ENCODE measurements at places on chromosomes 3 and 15. TPM values are rescaled to one million over a fixed set of nuclear protein-coding genes. Genes with fewer than 3 reads are reported as not detected.

The OCA2 gene
- 1.4 TPM for total RNA-seq

The FEZF2 gene
- not detected for total RNA-seq

The NR1I2 gene
- 271 TPM for total RNA-seq

The FBXO40 gene
- not detected for total RNA-seq

- no peak for DNase-seq
These were observed 62.5 kb upstream of the LIPC start for GRCh38 chr15:58369261-58369701.

- no peak for DNase-seq
These were observed 11.1 kb downstream of the ZBTB38 start for GRCh38 chr3:141379250-141379966.

DNA sequence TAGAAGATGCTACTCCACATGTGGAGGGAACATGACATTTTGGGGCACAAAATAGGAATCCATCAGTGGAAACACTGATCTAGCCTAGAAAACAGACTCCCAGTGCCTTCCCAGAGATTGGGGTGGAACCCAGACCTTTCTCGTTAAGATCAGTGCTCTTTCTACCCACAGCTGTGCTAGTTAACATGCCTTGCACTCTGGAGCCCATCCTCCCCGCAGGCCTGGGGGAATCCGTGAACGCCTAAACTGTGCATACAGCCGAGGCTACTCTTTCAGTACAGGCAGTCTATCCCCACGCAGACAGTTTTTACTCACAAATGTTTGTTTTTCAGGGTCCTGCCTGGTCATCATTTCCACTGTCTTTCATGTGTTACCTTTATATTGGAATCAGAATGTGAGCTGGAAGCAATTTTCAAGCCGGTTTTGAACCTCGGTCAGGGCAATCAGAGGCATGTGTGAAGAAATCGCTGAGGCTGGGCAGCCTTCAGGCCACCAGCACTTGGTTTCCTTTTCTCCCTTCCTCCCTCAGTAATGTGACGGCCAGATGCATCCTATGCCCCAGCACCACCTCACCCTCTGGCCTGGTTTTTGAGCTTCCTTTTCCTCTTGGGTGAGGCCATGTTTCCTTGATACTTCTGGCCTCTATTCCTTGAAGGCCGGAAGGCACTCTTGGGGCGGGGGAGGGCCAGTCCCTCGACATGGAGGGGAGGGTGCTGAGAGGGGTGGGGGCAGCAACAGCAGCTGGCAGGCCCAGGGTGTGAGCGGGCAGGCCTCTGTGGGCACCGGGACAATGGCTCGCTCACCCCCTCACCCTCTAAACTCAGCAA lies 123.6 kb upstream of the GALNT15 start:
- DNase-seq: no peak

DNA sequence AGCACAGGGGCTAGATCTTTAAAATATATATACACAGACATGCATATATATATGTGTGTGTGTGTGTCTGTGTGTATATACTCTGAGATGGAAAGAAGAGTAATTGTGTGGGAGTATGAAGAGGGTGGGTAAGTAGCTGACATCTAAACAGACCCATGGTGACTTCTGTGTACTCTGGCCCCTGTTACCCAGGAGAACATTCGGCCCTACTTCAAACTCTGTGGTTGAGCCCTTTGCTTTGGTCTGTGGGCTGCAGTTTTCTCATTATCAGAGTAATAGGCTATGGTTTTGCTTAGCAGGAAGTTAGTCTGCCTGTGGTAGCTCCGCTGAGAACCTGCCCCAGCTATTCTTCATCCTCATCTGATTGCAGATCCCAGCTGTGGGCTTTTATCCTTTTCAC lies 141.4 kb downstream of the RBPMS2 start:
- peak; percentile 24 for DNase-seq

DNA sequence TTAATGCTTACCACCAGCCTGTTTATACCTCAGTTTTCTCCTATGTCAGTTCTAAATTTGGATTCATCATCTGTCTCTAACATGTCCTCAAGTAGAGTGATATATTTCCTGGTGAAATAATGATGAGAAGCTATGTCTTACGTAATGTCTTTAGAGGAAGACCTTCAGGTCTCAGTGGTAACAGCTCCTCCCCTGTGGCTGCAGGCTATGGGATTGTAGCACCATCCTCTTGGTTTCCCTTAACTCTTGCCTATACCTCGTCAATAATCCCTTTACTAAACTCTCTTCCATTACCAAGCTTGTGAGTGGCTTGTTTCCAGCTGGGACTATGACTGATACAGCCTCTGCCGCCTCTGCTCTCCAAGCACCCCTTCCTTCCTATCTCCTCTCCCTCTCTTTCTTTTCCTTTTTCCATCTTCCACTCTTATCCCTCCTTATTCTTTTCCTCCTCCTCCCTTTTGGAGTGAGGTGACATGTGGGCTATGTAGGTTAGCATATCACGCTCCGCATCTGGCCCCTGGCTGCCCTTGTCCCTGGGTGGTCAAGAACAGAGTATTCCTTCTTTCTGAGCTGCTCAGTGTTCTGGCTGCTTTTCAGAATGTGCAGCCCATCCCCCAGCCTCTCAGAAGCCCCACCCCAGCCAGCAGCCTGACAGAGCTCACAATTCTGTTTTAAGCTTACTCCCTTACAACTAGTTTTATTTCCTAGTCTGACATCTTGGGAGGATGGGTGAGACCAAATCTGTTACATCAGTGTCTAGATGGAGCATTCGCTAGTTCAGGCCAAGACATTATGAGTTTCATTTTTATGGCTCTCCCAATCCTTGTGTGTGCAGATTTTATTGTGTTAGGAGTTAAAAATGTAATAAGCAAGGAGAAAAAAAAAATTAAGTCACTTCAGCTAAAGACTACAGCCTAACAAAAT lies 75.0 kb upstream of the RNU6-1 start:
- peak; percentile 64 for DNase-seq

DNA sequence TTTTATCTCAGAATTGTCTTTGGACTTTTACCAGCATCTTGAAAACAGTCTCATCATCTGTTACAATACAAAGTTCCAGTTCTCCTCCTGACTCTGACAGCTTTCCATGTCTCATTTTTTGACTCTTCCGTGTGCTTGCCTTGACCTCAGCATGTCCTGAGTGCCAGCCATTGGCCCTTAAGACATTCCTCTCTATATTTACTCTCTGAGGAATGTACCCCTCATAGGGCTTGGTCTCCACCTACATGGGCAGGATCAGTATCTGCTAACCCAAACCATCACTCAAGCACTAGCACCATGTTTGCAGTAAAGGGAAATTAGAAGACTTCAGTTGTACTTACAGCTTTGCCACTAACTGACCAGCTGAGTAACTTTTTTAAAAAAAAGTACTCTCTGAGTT lies 16.2 kb downstream of the ANKUB1 start:
- no peak for DNase-seq

GRCh38 chr3:181694805-181695660 lies 16.7 kb upstream of the SOX2 start:
- DNase-seq: peak; percentile 32

DNA sequence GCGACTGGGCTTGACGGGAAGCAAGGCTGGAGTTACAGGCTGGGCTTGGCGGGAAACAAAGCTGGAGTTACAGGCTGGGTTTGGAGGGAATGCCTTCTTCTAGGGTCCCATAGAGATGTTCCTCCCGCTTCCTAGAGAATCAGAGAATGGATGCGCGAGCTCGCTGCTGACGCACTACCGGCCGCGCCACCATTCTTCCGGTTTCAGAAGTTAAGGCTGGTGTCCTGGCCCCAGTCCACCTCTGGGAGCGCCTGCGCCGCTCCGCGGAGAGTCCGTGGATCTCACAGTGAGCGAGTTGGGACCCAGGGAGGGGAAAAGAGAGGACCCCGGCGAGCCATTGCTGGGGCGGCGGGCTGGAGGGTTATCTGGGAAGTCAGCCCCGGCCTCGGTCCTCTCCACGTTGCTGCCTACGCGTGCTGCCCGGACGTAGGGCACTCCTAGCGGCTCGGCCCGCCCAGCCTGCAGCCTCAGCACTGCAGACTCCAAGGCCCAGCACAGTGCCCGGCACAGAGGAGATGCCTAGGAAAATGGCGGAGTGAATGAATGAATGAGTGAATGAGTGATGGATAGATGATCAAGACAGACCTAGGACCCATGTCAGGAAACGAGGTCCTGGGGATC lies at the start of gene ZNF502:
Gene ZNF502, plus strand, starts transcription at position 206 of the 621 bp plus-strand sequence. CDS start 7,602 bp downstream, outside the sequence.
- DNase-seq: peak; percentile 86

GRCh38 chr15:89089316-89090230 lies 1.3 kb downstream of the ABHD2 start:
- no peak for DNase-seq

DNA sequence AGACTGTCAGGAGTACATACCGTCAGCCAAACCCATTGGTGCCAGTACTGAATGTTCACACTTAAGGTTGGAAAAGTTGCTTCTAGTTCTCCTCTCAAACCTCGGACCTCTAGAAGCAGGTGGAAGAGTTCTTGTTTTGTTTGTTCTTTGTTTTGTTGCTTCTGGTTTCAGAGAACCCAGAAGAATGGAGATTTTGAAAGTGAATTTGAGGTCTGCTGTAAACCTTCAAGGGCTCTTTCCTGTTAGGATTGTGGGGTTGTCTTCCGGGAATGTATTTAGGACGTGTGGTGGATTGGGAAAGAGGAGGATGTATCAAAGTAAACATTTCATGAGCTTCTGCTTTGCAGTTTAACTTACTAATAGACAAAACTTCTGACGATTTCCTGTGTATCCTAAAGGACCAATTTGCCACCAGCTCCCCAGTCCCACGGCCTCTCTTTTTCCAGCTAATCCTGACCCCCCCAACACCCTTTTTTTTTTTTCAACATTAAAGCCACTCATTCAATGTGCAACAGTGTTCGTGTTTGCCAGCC lies 50.3 kb downstream of the FILIP1L start:
- DNase-seq: no peak

DNA sequence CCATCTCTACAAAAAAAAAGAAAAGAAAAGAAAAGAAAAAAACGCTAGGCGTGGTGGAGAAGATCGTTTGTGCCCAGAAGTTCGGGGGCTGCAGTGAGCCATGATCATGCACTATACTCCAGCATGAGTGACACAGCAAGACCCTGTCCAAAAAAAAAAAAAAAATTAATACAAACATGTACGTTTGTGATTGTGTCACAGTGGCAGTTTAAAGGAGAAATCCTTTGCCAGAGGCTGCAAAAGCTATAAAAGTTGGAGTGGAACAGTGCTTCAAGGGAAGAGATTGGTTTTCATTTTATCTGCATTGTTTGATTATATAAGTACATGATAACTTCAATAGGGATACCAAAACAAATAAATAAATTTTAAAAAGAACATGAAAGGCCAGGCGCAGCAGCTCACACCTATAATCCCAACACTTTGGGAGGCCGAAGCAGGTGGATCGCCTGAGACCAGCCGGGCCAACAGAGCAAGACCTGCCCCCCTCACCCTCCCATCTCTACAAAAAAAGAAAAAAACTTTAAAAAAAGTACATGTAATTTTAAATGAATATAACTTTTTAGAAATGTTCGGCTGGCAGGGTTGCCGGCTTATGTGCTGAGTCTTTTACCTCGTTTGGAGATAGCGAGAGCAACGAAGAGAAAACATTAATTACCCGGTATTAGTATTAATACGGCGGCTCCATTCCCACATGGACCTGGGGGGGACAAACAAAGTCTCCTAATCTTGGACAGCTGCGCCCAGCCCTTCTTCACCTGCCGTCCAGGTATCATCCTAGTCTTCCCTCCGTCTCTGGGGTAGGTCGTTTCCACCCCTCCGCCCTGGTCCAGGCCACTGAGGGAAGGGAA lies 573 bp upstream of the DIS3L start:
- no peak for DNase-seq

- DNase-seq: no peak
These were observed 190.6 kb downstream of the OSBPL10 start for GRCh38 chr3:31790193-31791089.

DNA sequence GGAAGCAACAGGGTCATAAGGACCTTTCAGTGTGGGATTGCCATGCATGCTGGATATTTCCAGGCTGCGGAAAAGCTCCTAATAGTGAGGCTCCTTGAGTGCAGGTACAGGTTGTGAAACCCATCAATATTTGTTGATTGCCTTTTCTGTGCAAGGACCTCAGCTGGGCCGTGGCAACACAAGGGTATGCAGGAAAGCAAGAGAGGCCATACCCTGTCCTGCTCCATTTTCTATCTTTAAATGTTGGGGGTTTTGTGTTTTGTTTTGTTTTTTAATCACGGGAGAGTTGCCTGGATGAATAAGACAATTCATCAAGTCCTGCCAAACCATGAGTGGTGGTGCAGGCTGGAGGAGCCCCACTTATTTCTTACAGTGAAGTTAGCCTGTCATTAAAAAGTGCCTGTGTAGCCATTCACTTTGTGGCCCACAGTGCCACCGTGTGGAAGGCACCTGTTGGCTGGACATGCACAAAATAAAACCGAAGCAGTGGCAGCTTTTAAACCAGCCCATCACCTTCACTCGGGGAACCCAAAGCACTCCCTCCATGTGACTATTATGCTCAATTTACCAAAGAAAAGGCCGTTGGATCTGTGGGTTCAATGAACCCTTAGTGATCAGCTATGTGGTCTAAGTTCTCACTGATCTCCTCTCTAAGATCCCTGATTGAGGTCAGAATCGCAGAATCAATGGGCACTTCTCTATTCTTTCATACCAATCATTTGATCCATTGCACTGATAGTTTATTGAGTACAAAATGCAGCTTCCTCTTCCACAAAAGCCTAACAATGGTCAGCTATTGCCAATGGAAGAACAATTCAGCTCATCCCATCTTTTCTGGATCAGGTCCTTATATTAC lies 42.2 kb downstream of the CLDN18 start:
- no peak for DNase-seq

GRCh38 chr15:85403745-85404144 lies 23.3 kb downstream of the AKAP13 start:
- no peak for DNase-seq

- no peak for DNase-seq
These were observed 37.6 kb upstream of the TRIM71 start for GRCh38 chr3:32780071-32780734.

DNA sequence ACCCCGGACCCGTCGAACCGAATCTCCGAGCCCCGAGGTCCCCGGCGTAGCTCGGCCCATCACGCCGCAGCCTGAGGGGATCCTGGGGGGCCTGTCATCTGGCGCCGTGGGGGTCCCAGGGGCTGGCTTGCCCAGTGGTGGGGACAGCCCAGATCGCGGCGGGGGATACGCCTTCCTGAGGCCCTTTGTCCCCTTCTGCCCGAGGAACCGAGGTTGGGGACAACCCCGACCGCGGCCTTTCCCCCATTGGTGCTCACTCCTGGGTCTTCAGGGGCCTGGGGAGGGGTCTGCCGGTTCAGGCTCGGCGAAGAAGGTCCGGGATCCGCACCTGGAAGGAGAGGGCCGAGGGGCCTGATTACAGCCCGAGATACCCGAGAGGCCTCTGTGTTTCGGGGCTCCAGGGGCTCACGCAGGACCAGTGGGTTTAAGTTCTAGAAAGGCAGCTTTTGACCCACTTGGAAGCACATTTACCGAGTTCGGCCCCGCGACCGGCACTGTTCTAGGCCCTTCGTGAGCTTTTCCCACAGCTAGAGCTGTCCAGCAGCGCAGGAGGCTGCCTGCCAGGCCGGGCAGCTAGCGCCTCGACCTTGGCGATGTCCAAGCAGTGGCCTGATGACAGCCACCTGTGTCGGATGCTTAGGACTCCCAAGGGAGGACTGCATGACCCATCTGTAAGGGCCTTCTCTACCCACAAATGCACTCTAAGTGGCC lies 504 bp downstream of the ABHD2 start:
- DNase-seq: peak; percentile 36

- DNase-seq: no peak
These were observed 1093.6 kb upstream of the ALCAM start for GRCh38 chr3:104273046-104273649.

Measured in transverse colon (tissue), 4 donors.